Activated naive CD4-positive, alpha-beta T cell (primary cell): ENCODE measurements at places on chromosomes 1 and 21.

- no peak for DNase-seq
These were observed 38.2 kb downstream of the RABIF start for GRCh38 chr1:202850593-202851362.

DNA sequence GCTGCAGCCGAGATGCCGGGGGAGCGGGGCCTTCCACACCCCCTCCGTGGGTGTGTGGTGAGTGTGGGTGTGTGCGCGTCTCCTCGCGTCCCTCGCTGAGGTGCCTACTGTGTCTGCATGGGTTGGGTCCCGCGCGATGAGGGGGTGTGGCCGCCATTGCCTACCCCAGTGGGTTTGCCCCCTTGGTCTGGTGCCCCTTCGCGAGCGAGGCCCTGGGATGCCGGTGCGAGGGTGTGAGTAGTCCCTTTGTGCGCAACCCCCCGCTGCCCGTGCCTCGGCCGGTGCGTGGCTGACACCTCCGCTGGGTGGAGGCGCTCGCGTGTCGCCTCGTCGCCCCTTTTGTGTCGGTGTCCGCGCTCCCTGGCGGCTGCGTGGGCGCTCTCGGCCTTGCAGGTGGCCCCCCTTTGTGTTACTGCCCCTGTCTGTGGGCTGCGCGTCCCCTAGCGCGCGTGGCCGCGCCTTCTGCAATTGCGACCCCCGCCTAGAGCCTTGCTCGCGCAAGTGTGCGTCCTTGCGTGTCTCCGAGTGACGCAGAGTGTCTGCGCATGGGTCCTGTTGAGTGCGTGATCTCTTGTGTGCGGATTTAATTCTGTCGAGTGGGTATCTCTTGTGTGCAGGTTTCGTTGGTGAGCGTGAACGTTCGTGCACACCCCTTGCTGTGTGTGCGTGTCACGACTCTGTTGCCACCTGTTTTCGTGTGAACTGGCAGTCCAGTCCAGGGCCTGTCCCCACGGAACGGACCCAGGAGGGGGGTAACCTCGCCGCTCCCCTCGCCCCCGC lies 553 bp downstream of the TTC3 start:
- peak; percentile 62 for DNase-seq

- DNase-seq, result no peak
These were observed 54.1 kb downstream of the DNAJC6 start for GRCh38 chr1:65363484-65363883.

DNA sequence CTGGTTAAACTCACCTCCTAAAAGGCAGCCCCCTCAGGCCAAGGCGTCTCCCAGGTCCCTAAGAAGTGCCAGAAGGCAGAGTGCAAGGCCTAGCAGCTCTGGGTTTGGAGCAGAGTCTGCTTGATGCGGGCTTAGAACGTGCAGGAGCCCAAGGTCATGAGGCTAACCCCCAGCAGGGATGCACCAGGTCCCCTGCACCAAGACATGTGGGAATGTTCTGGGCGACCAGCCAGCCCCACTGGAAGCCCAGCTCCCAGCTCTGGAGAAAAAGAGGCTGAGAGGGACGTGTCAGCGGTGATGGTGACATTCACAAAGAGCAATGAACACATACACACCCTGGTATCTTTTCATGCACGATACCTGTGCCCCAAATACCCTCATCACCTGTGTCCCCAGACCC lies 5.1 kb downstream of the LRRN2 start:
- no peak for DNase-seq

GRCh38 chr1:87450615-87451209 lies 122.0 kb downstream of the LMO4 start:
- no peak for DNase-seq
